Uterine smooth muscle cell (primary cell): ENCODE measurements at places on chromosomes 7 and 10. TPM values are rescaled to one million over a fixed set of nuclear protein-coding genes. Genes with fewer than 3 reads are reported as not detected.

The PTF1A gene
- not detected in 2 replicates for total RNA-seq

The SCART1 gene
- total RNA-seq = 2.6 and 4.2 TPM in 2 replicates

The ZNF804B gene
- total RNA-seq = not detected in 2 replicates

The GRM3 gene
- total RNA-seq = not detected in 2 replicates

The CYP26C1 gene
- total RNA-seq = 0.12 TPM in 1 of 2 replicates, not detected in the other

The NPY4R gene
- 0.50 TPM in 1 of 2 replicates, not detected in the other for total RNA-seq

The MYOZ1 gene
- total RNA-seq = not detected in 2 replicates

The ANKRD30A gene
- total RNA-seq = not detected in 2 replicates

The GIMAP1 gene
- total RNA-seq = under 0.01 and 0.12 TPM in 2 replicates

The TWNK gene
- total RNA-seq = 8.0 and 9.0 TPM in 2 replicates

The GRID1 gene
- 0.33 and 1.9 TPM in 2 replicates for total RNA-seq

The MAGI2 gene
- total RNA-seq = 15.9 and 29.1 TPM in 2 replicates

The EBLN1 gene
- not detected in 2 replicates for total RNA-seq

The HOXA9 gene
- total RNA-seq = 8.6 and 13.6 TPM in 2 replicates

The TYW1B gene
- 2.5 and 5.1 TPM in 2 replicates for total RNA-seq

The THSD7A gene
- total RNA-seq = 0.44 and 0.50 TPM in 2 replicates
